ENCODE measurements at places on chromosomes 7 and 10.
A peak's percentile ranks its signal among the peaks of the same experiment; 100 is the strongest.

DNA sequence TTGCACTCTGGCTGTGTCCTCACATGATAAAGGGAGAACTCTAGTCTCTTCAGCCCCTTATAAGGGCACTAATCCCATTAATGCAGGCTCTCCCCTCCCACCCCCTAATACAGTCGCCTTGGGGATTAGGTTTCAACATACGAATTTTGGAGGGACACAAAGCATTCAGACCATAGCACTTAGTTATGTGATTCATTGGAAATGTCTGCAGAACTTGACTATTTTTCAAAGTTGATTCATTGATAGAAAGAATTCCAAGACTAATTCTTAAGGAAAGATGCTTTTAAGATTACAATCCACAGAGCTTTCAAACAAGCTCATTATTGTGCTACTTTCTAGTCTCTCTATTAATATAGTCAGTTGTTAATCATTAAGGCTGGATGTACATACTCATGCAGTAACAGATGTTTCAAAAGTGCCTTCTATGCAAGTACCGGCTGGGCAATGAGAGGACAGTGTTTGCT lies 85.3 kb upstream of the RPA3 start:
- H3K27me3 ChIP-seq = no peaks in the 10 kb centered on the region
- H3K27ac ChIP-seq = no peak overlapping the region
- no peak overlapping the region for H3K4me3 ChIP-seq
- no peak for DNase-seq
- H3K4me1 ChIP-seq = no peaks in the 10 kb centered on the region

- H3K4me3 ChIP-seq = no peak overlapping the region
- peak overlapping the region; percentile 4 for H3K27ac ChIP-seq
- no peaks in the 10 kb centered on the region for H3K36me3 ChIP-seq
- H3K27me3 ChIP-seq = no peaks in the 10 kb centered on the region
- H3K4me1 ChIP-seq = no peaks in the 10 kb centered on the region
These were observed 674.4 kb downstream of the GRM8 start for GRCh38 chr7:126578338-126578737.

DNA sequence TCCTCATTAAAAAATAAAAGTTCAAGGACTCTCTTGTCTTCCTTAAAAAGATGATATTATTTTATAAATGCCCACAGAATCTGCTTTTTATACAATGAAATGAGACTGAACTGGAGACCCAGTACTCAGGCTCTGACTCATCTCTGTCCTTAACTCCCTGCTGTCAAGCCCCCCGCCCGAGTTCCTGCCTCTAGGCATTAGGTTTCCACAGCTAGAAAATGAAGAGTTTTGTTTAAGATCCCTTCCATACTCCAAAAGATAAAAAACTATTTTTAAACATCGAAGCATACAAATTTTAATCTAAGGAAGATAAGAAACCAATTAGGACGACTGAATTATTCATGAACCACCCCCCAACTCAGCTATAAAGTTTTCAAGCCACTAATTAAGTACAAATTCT lies 97.7 kb upstream of the FEZF1 start:
- DNase-seq = no peak
- H3K4me1 ChIP-seq = no peaks in the 10 kb centered on the region
- H3K4me3 ChIP-seq = no peak overlapping the region

GRCh38 chr7:47952224-47952623 lies 4.0 kb upstream of the PKD1L1 start:
- no peak for DNase-seq
- H3K4me1 ChIP-seq = no peaks in the 10 kb centered on the region
- no peak overlapping the region for H3K27ac ChIP-seq
- no peak overlapping the region for H3K4me3 ChIP-seq
- no peaks in the 10 kb centered on the region for H3K27me3 ChIP-seq
- H3K36me3 ChIP-seq = peaks cover 10% of the 10 kb centered on the region

DNA sequence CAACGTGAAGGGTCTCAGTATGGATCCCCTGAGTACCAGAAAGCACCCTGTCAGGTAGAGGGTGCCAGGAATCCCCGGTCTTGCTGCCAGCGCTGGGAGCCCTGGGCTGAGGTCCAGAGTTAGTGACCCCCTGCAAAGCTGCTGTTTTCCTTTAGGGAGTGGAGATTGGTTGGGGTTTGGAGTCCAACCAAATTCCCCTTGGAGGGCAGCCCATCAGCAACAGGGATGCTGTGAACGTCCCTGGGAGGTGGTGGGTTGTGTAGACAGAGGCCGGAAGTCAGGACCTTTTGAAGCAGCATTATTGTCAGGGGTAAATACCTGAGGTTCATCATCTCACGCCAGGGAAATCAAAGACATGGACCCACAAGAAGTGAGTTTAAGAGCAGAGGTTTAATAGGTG lies 104.2 kb downstream of the COL26A1 start:
- DNase-seq = no peak
- H3K27me3 ChIP-seq = peaks cover 19% of the 10 kb centered on the region
- H3K4me3 ChIP-seq = no peak overlapping the region
- H3K4me1 ChIP-seq = no peaks in the 10 kb centered on the region
- no peak overlapping the region for H3K27ac ChIP-seq
- no peaks in the 10 kb centered on the region for H3K36me3 ChIP-seq

GRCh38 chr7:149871576-149871975 lies 2.2 kb upstream of the ATP6V0E2 start:
- H3K4me1 ChIP-seq = peaks cover 80% of the 10 kb centered on the region
- peak overlapping the region; percentile 69 for H3K4me3 ChIP-seq
- H3K27me3 ChIP-seq = no peaks in the 10 kb centered on the region
- H3K27ac ChIP-seq = peak overlapping the region; percentile 80

DNA sequence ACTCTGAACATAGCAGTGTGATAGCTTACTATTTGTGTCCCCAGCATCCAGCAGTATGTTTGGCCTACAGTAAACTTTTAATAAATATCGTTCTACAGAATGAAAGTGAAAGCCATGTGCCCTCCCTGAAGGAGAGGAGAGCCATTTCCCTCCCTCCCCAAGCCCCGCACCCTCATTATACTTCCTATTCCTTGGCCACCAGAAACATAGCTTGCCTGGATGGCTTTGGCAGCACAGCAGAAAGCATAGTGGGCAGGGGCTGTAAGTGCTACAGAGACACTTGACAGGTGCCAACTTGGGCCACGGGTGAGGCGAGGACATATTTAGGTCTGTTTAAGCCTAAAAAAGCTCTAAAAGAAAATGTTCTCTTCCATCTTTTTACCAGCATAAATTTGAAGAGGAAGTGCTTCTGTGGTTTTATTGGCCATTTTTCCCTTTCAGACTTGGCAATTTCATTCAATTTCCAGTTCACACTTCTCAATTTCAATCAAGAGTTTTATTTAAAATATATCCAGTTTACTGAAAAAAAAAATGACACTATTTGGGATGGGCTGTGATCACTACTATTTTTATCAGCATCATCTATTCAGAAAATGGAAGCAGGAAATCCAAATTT lies 12.7 kb downstream of the HHEX start:
- peaks cover 83% of the 10 kb centered on the region for H3K27me3 ChIP-seq
- H3K36me3 ChIP-seq = peaks cover 3% of the 10 kb centered on the region
- no peak overlapping the region for H3K4me3 ChIP-seq
- H3K27ac ChIP-seq = no peak overlapping the region
- H3K4me1 ChIP-seq = peaks cover 18% of the 10 kb centered on the region

- peaks cover 74% of the 10 kb centered on the region for H3K36me3 ChIP-seq
- peaks cover 70% of the 10 kb centered on the region for H3K4me1 ChIP-seq
- DNase-seq = no peak
- H3K27ac ChIP-seq = peak overlapping the region; percentile 84
- H3K4me3 ChIP-seq = peak overlapping the region; percentile 34
These were observed 285.2 kb upstream of the MKLN1 start for GRCh38 chr7:131042269-131043160.

DNA sequence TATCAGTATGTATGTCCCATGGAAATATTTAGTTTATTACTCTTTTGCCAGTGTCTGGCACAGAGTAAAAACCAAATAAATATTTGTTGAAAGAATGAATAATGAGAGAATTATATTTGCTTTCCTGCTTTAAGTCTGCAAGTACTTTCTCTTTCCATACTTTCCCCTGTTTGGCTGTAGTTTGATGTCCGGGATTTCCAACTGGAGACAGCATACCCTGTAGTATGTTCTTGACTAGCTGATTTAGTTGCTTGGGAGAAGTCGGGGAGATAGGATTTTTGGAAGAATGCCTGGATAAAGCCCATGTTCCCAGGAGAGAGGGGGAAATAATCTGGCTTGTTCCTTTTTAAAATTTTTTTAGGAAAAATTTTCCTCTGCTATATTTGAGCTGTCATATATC lies 516.1 kb downstream of the CCSER2 start:
- peaks cover 10% of the 10 kb centered on the region for H3K27me3 ChIP-seq
- DNase-seq = no peak
- H3K36me3 ChIP-seq = no peaks in the 10 kb centered on the region
- H3K27ac ChIP-seq = no peak overlapping the region
- no peaks in the 10 kb centered on the region for H3K4me1 ChIP-seq
- no peak overlapping the region for H3K4me3 ChIP-seq

GRCh38 chr10:116608686-116609594 lies 11.8 kb upstream of the PNLIPRP2 start:
- H3K27ac ChIP-seq = no peak overlapping the region
- peaks cover 18% of the 10 kb centered on the region for H3K27me3 ChIP-seq
- no peaks in the 10 kb centered on the region for H3K4me1 ChIP-seq
- no peak for DNase-seq
- H3K4me3 ChIP-seq = no peak overlapping the region

- H3K27me3 ChIP-seq = peaks cover 59% of the 10 kb centered on the region
- H3K27ac ChIP-seq = no peak overlapping the region
- DNase-seq = no peak
These were observed 251.3 kb upstream of the MKI67 start for GRCh38 chr10:128377364-128377987.

- H3K27ac ChIP-seq = no peak overlapping the region
- H3K4me3 ChIP-seq = no peak overlapping the region
- no peaks in the 10 kb centered on the region for H3K4me1 ChIP-seq
- peaks cover 3% of the 10 kb centered on the region for H3K36me3 ChIP-seq
These were observed 17.6 kb upstream of the VSIR start for GRCh38 chr10:71790749-71791440.

- no peak for DNase-seq
- H3K36me3 ChIP-seq = no peaks in the 10 kb centered on the region
- H3K4me3 ChIP-seq = no peak overlapping the region
- H3K27me3 ChIP-seq = no peaks in the 10 kb centered on the region
- no peaks in the 10 kb centered on the region for H3K4me1 ChIP-seq
- no peak overlapping the region for H3K27ac ChIP-seq
These were observed 616.7 kb downstream of the CALN1 start for GRCh38 chr7:71795410-71795809.

DNA sequence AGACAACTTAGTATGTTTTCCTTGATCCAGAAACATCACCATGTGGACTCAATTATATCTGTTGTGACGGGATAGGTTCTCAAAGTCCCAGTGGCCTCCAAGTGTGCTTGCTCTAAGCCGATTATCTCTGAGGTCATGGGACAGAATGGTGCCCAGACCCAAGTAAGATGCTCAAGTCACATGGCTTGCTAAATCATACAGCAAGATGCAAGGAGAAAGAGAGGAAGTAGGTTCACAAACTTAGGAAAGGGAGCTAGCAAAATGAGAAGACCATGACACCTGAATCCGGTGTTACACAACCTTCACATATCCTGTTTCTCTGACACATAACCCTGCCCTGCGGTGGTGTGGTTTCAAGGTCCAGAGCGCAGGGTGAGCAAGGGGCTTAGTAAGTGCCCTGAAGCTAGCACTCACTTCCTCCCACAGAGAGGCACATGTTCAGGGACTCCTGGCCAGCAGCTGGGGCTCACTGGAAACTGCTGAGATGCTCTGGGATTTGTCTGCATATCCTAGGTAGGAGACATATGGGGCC lies 590.9 kb upstream of the ANKRD30A start:
- DNase-seq = no peak
- H3K27ac ChIP-seq = no peak overlapping the region
- H3K36me3 ChIP-seq = no peaks in the 10 kb centered on the region
- no peak overlapping the region for H3K4me3 ChIP-seq
- no peaks in the 10 kb centered on the region for H3K27me3 ChIP-seq

GRCh38 chr7:22611758-22612079 lies 111.7 kb upstream of the STEAP1B start:
- H3K36me3 ChIP-seq = no peaks in the 10 kb centered on the region
- no peak overlapping the region for H3K4me3 ChIP-seq
- no peaks in the 10 kb centered on the region for H3K4me1 ChIP-seq
- H3K27ac ChIP-seq = no peak overlapping the region

- peaks cover 28% of the 10 kb centered on the region for H3K27me3 ChIP-seq
- peak within 1 kb of the TSS; percentile 67 for H3K4me3 ChIP-seq
- H3K4me1 ChIP-seq = peaks cover 5% of the 10 kb centered on the region
- DNase-seq = no peak
- no peaks in the 10 kb centered on the region for H3K36me3 ChIP-seq
These were observed at the start of gene MET for GRCh38 chr7:116671681-116672595. Gene MET, plus strand, starts transcription at chr7:116672196. Its CDS starts 26,889 bp downstream, at chr7:116699085.

GRCh38 chr10:93812659-93813338 lies 55.1 kb downstream of the LGI1 start:
- no peak for DNase-seq
- no peaks in the 10 kb centered on the region for H3K4me1 ChIP-seq
- H3K27me3 ChIP-seq = peaks cover 62% of the 10 kb centered on the region
- H3K4me3 ChIP-seq = no peak overlapping the region
- H3K27ac ChIP-seq = no peak overlapping the region

- no peaks in the 10 kb centered on the region for H3K27me3 ChIP-seq
- no peak overlapping the region for H3K27ac ChIP-seq
- no peak for DNase-seq
These were observed 2.6 kb downstream of the GOLGA7B start for GRCh38 chr10:97852277-97852676.

DNA sequence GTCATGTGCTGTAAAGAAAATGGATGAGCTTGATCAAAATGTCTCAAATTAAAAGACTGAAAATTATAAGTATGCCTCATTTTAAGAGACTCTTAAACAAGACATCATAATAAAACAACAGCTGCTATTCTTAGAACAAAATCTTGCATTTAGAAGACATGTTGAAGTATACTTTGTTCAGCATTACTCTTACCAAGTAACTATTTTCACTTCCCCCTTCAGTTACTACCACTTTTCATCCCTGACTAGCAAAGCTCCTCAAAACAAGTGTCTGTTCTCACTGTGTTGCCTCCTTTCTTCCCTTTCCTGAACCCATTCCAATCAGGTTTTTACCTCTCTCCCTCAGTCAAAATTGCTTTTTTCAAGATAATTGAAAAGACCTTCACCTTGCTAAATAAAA lies 31.6 kb downstream of the ELAPOR2 start:
- no peak for DNase-seq
- no peaks in the 10 kb centered on the region for H3K4me1 ChIP-seq
- no peaks in the 10 kb centered on the region for H3K27me3 ChIP-seq
- H3K36me3 ChIP-seq = no peaks in the 10 kb centered on the region
- H3K4me3 ChIP-seq = no peak overlapping the region
